GM23338 (cell line): ENCODE measurements at places on chromosomes 13 and 19.

GRCh38 chr13:102609696-102610095 lies 12.9 kb downstream of the TPP2 start:
- H3K27me3 ChIP-seq: no peaks in the 10 kb centered on the region
- H3K27ac ChIP-seq: no peak overlapping the region
- H3K4me3 ChIP-seq: no peak overlapping the region

DNA sequence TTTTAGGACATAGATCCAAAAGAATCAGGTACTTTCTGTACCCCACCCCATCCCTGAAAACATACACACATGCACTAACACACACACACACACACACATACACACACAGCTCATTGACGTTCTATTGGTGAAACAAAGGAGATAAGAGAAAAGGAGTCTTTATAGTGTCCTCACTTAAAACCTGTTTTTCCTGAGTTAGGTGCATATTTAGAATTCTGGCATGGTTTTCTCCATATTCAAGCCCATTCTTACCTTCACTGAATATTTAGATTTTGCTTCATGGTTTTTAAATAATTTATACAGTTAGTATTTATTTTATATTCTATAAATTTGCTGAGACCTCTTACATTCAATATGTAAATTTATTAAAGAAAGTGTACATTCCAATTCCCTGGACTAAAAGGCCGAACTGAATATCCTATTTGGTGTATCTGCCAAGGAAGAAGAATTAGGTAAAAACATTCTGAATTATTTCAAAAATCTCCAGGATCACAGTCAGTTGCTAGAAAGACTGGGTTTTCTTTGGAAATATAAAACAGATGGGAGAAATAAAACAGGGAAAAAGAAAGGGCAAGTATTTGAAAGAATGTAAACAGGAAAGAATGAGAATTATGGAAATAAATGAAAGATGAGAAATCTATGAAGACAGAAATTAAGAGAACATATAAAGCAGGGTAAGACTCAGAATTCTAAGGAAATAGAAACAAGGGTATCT lies 556.2 kb downstream of the KCTD12 start:
- H3K27ac ChIP-seq: no peak overlapping the region
- H3K4me1 ChIP-seq: no peaks in the 10 kb centered on the region
- DNase-seq: no peak
- no peak overlapping the region for H3K4me3 ChIP-seq

- no peaks in the 10 kb centered on the region for H3K27me3 ChIP-seq
- no peaks in the 10 kb centered on the region for H3K36me3 ChIP-seq
- no peak for DNase-seq
- H3K27ac ChIP-seq: no peak overlapping the region
- no peaks in the 10 kb centered on the region; the same call in 1 of the 2 replicates for H3K4me1 ChIP-seq
These were observed 1.5 kb upstream of the KLK11 start for GRCh38 chr19:51027873-51028272.

DNA sequence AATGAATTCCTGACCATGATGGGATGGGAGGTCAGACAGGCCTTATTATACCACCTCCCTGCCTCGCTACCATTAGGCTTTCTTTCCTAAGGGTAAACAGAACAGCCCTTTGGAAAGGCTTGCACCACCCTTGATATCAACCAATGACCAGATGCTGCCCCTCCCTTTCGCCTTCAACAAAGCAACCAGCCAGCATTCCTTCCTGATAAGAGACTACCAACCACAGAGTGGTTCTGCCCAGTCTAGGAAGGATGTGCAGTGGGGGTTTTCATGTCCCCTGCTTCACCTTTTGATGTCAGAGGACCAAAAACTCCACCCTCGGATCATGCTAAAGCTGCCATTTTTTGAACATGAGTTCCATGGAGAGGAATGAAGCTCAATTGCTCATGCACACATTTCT lies 21.7 kb downstream of the TEX30 start:
- no peaks in the 10 kb centered on the region for H3K4me1 ChIP-seq
- DNase-seq: no peak
- no peak overlapping the region for H3K4me3 ChIP-seq
- H3K27ac ChIP-seq: no peak overlapping the region

DNA sequence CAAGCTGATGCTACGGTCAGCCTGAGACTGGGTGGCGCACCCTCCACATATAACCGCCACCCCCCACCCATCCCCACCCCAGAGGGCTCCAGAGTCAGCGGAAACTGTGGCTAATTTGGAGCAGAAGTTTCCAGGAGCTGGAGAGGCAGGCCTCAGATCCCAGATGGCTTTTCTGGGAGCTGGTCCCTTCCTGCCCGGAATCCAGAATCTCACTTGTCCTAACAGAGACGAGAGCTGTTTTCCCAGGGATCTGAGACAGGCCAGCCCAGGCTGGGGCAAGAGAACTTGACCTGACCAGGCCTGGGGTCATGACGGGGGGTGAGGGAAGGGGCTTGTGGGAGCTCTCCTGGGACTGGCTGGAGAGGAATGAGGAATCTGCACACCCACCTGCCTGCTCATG lies 6.5 kb downstream of the EPHX3 start:
- H3K4me1 ChIP-seq: peaks cover 8% of the 10 kb centered on the region; the same call in 1 of the 2 replicates
- H3K27me3 ChIP-seq: no peaks in the 10 kb centered on the region
- DNase-seq: no peak
- H3K4me3 ChIP-seq: no peak overlapping the region

DNA sequence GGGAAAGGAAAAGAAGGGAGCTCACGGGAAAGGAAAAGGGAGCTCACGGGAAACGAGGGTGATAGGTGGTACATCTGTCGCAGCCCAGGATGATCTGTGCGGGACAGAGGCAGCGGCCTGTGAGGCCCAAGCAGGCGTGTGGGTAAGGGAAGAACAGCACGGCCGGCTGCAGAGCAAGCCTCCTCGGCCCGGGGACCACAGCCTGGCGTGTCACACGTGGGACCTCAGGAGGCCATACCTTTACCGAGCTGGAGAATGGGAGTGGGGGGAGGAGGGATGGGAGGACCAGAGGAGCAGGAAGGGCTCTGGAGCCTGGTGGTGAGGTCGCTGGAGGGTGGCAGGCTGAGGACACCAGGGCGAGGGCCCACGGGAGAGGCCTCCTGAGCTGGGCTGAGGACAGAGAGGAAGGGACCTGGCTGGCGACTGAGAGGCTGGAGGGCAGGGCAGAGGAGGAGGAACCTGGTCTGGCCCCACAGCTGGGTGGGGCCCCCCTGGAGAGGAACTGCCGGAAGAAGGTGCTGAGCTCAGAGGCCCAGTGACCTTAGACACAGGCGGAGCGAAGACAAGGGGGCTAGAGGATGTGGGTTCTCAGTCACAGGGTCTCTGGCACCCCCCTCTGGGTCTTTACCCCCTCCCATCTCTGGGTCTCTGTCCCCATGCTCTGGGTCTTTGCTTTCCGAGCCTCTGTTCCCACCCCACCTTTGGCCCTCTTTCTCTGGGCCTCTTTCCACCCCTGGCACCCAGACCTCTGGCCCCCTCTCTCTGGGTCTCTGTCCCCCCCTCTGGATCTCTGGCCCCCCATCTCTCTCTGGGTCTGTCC lies 2.9 kb upstream of the FTL start:
- H3K27me3 ChIP-seq: no peaks in the 10 kb centered on the region
- peaks cover 19% of the 10 kb centered on the region for H3K36me3 ChIP-seq
- H3K4me3 ChIP-seq: no peak overlapping the region
- peaks cover 18% of the 10 kb centered on the region for H3K4me1 ChIP-seq
- DNase-seq: peak; percentile 59
- H3K27ac ChIP-seq: peak overlapping the region; percentile 79
